ENCODE measurements at places on chromosomes 11 and 22.

DNA sequence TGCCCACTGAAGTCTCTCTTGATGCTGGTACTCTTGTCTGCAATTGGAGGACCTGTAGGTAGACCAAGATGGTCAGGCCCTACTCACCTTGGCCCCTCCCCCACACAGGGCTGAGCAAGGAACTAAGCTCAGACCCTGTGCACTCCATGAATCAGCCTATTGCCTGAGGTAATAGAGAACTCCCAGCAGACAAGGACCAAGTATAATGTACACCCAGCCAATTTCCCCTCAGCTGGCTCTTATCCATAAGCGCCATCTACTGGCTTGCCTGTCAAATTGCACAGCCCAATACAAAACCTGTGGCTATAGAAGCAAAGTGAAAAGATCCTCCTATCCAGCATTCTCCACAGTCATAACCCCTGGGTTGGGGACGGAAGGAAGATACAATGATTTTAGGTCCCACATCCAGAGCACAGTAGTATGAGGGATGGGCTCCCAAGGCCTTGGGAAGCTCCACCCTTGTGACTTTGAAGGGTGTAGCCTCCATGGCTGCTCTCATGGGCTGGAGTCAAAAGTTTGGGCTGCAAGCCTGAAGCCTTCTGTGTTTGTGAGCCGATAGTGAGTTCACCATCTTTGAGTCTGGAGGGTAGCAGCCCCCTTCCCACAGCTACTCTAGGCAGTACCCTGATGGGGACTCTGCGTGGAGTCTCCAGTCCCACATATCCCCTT lies 56.0 kb downstream of the GLYATL2 start:
- no peak for DNase-seq

DNA sequence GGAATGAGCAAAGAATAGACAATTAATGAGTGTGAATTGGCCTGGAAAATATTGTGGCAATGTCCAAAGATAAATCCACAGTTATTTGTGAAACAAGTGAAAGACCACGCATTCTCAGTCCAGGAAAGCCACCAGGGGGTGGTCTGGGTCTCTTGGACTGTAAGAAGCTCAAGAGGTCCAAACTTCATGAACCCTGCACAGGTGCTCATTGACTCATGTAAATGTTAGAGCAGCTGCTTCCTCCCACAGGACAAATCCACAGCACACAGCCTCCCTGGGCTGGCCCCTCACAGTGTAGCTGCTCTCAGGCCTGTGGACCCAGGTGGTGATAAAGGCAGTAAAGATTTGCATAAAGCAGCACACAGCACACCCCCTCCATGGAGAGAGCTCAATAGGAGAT lies 114.0 kb downstream of the ZNF280B start:
- no peak for DNase-seq

- no peak for DNase-seq
These were observed 28.5 kb downstream of the P4HA3 start for GRCh38 chr11:74282914-74283371.

- no peak for DNase-seq
These were observed 170.9 kb downstream of the MIAT start for GRCh38 chr22:26828311-26828710.

- DNase-seq = no peak
These were observed 28.5 kb upstream of the CSNK1E start for GRCh38 chr22:38345782-38346181.

DNA sequence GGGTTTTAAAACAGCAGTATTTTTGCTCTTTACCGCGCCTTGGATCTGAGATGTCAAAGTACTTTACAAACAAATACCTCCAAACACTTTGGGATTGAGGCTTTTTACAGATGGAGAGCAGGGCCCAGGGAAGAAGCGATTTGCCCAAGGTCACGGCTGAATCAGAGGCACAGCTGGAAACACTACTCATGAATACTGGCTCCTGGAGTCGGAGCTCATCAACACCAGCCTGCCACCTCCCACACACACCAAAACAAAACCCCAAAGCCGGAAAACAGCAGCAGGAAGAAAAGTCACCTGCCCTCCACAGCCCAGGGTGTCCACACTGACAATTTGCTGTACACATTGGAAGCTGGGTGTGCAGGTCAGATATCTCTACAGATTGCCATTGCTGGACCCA lies 339.4 kb downstream of the CADM1 start:
- DNase-seq = peak; percentile 43

- DNase-seq = peak; percentile 39
These were observed 45.4 kb upstream of the NTM start for GRCh38 chr11:131324921-131325570.

DNA sequence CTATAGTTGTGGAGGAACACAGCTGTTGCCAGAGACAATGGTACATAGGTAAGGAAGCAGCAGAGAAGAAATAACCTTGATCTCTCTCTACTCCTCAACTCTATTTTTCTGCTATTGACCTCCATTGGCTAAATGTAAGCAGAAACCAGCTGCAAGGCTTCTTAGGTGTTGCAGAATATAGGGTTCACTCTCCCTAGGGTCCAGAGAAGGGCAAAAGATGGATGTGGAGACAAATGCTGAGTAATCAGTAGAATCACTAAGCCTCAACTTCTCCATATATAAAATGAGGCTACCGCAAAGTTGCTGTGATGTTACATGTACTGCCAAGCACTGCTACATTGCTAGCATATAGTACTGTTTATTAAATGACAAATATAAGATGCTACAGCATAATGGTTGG lies 120.6 kb downstream of the PDE3B start:
- no peak for DNase-seq

- DNase-seq = peak; percentile 54
These were observed 33.1 kb downstream of the DDX10 start for GRCh38 chr11:108697872-108698473.

DNA sequence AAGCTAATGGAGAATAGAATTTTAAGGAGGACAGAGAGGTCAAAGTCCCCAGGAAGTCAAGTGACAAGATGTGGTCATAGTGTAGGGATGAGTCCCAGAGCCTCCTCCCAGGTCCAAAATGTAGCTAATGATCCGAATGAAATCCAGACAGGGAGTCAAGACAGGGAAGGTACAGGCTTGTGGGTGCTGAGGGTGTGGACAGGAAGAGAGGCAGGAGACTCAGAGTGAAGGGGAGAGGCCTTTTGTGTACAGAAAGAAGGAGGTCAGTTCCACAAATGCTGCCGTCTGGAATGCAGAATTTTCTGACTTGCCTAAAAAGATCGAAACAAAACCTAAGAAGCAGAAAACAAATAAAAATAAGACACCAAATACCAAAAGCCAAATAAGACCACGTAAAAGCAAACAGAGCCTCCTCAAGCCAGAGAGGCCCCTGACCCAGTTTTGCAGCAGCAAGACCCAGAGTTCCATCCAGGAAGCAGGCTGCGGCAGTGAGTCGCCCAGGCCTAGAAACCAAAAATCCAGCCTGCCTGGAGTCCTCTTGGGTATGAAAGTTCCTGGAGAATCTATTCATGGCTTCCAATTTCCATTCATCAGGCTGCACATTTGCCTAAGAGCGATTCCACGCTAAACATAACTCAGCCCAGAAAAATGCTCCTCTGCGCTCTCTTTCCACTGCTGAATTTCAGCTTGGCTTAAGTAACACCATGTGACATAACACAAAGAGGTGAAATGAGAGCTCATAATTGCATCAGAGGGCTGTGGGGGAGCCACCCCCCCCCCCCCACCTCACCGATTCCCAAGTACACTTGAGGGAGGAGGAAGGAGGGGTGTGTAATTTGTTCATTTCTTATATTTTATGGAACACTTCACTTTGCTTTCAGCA lies 71.2 kb downstream of the KIRREL3 start:
- DNase-seq = peak; percentile 72

DNA sequence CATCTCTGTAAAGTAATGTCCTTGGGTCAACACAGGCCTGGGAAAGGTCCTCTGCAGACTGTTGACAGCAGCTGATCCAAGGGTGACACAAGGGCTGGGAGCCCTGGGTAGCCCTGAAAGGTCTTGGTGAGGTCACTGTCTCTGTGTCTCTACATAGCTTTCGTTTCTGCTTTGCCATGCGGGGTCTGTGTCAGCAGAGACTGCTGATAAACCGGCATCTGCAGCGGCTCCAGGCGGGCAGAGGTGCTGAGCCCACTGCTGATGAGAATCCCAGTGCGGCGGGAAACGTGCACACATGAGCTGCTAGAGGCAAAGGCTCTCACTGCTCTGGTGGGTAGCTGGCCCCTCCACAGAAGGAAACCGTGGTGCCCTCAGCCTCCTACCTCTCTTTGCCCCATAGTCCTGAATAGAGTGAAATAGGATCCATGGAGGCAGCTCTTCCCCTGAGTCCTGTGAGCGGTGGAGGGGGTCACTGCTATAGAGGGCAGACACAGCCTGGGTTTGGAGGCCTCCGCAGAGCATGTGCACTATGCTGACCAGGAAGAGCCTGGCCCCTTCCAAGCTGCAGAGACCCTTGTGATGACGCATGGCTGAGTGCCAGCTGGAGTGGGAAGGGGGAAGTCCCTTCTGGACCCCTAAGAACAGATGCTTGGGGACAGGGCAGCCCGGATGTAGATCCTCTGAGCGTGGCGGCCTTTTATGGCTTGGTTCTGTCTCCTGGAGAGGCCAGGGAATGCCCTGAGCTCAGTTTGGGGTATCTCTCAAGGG lies 17.8 kb upstream of the ST3GAL4 start:
- DNase-seq = no peak

DNA sequence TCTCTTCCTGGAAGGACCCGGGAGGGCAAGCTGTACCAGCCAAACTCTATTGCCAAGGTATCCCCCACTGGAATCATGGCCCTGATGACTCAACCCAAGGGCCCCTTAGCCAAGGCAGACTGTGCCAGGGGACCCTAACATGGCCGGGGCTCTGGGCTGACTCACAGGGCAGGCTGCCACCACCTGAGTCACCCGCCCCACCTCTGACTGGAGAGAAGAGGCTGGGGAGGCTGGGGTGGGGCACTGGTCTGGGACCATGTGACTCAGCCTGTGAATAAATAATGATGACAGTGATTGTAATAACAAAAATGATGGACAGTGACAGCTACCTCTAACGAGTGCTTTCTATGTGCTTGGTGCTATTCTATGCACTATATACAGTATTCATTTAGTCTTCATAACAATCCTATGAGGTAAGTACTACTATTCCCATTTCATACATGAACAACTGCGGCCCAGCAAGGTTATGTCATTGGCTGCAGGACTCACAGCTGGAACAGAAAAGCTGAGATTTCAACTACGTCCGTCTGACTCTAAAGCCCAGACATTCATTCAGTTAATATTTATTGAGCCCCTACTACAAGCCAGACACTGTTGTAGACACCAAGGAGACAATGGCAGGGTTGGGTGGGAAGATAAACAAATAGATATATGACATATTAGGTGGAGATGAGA lies 84.2 kb downstream of the FBXO7 start:
- no peak for DNase-seq

- DNase-seq = no peak
These were observed 8.2 kb downstream of the SERPIND1 start for GRCh38 chr22:20782083-20782482.

- peak; percentile 40 for DNase-seq
These were observed 1.0 kb upstream of the ZNF143 start for GRCh38 chr11:9459667-9460321.

GRCh38 chr11:8809241-8809938 lies 101.6 kb upstream of the AKIP1 start:
- no peak for DNase-seq

GRCh38 chr11:4514196-4514595 lies 30.8 kb upstream of the OR52M1 start:
- DNase-seq = no peak

DNA sequence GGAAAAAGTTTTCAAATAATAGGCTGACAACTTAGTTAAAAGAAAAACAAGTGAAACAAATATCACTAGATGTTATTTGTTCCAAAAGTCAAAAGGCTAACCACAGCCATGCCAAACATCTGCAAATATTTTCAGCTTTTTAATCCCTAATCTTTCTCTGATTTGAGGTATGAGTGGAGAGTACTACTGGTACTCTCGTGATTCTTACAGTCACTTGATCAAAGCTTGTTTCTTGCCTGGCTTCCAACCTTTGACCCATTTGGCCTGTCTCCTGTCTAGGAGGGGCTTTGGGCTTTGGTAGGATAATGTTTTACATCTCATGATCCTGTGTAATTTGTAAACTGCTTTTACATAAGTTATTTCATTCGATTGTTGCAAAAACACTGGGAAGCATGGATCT lies 301.8 kb upstream of the SORL1-AS1 start:
- no peak for DNase-seq

- DNase-seq = no peak
These were observed 45.8 kb downstream of the PC start for GRCh38 chr11:66912361-66912760.

GRCh38 chr22:17647991-17648390 lies 9.4 kb downstream of the BCL2L13 start:
- DNase-seq = no peak

GRCh38 chr11:122453586-122453985 lies 201.9 kb upstream of the UBASH3B start:
- DNase-seq = no peak

DNA sequence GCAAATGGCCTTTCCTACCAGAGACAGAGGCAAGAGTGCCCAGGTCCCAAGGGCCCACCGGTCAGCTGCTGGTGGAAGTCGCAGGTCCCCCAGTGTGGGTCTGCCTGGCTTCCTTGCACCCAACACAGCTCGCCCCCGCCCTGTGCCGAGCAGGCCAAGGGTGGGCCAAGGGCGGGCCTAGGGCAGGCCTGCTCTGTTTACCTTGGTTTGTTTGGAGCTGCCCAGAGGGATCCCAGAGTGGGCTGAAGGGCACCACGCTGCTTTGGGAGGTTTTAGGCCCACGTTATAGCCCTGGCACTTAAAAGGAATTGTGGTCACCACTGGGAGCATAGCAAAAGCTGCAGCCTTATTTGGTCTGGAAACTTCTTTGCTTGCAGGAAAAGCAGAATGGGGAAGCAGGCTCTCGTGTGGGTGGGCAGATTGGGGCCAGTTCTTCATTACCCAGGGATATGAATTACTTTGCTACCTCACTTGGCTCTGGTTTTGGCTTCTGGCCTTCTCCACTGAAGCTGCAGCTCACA lies 38.0 kb downstream of the MRGPRD start:
- no peak for DNase-seq

- no peak for DNase-seq
These were observed 2.9 kb upstream of the APOA1 start for GRCh38 chr11:116840224-116840745.

DNA sequence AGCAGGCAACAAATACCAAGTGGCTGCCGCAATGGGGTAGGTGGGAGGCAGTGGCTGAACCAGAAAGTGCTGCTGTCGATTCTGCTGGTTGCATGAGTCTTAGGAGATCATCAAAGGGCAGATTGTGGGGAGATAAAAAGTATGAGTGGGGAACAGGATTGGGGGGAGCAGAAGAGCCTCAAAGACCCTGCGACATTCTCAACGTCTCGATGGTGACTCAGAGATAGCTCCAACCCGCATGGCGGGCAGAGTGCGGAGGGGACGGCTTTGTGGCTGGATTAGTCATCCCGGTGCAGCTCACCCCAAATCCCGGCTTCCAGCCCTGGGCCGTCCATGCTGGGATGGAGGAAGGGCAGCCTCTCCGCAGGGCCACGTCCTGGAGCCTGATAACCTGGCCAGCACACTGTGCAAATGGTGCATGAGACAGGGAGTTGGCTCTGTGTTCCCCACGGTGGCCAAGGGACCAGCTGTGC lies 11.6 kb upstream of the RTN4R start:
- DNase-seq = no peak

- DNase-seq = peak; percentile 91
These were observed at the start of gene HBE1 for GRCh38 chr11:5269715-5270147. HBE1 (minus strand) TSS chr11:5269945; CDS start chr11:5269890, 55 bp downstream.

GRCh38 chr22:19823191-19823901 lies 31.3 kb downstream of the GNB1L start:
- no peak for DNase-seq
